H7 (cell line): ENCODE measurements at places on chromosomes 2 and 18.

GRCh38 chr18:55876254-55876653 lies 288.3 kb upstream of the TCF4 start:
- no peak for DNase-seq

- no peak for DNase-seq
These were observed 8.0 kb upstream of the CDK15 start for GRCh38 chr2:201798252-201798913.

DNA sequence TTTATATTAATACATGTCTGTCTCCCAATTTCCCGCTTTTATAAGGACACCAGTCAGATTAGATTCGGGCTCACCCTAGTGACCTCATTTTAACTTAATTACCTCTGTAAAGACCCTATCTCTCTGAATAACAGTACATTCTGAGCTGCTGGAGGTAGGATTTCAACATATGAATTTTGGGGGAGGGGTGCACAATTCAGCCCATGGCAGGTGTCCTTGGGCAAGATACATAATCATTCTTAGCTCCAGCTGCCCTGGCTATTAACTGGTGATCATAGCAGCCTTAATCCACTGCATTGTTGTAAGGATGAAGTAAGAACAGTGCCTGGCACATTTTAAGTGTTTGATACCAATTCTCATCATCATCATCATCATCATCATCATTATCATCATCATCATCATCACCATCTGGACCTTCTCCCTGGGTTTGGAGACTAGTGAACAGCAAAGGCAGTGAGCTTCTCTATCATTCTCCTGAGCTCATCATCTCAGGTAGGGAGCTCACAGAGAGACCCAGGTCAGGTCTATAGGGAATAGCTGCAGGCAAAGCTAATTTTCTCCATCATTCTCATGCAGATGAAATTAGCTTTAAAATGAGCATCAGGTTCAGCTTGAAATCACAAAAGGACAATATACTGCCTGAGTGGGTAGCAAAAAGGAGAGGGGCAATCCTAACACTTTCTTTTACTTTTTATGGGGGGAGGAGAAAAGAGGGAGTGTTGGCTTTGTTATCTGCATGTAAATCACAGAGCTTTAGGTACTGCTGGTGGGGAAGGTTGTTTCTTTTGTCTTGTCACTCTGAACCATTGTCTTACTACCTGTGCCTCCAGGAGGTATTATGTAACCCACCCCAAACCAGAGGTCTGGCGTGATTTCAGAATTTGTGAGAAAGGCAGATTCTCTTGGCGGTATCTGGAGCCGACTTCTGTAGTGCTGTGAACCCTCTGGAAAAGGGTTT lies 125.5 kb upstream of the SPRED2 start:
- DNase-seq: peak; percentile 61

DNA sequence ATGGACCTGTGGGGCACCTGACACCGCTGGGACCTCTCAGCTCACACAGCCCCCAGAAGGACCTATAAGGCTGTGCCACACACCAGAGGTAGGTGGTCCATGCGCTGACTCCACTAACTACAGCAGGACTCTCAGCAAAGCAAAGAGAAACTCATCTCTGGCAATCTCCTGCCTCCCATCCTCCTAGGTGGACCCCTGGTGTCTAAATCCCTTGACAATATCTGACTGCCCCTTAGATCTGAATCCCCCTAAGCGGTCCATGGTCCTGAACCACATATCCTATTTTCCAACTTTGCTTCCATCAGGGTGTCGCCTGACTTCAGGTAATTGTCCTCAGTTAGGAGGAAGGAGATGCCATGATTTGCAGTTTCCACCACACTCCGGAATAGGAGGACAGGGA lies 282.6 kb downstream of the MYT1L start:
- DNase-seq: no peak

DNA sequence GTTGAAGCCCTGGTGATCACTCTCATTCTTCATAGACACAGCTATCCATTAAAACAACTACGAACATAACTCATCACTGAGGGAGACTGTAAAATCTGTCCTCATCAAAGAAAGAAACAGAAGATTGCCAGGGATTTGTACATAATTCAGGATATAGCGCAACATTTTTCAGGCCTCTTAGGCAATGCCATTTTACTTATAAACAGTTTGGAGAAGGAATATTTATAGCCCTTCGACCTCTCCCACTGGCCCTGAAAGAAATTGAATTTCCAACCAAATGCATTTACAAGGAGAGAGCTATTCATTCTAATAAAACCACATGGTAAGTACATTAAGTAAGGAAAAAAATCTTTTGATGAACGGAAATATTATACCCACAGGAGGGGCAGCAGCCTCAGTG lies 295.0 kb downstream of the RAD51AP2 start:
- no peak for DNase-seq

DNA sequence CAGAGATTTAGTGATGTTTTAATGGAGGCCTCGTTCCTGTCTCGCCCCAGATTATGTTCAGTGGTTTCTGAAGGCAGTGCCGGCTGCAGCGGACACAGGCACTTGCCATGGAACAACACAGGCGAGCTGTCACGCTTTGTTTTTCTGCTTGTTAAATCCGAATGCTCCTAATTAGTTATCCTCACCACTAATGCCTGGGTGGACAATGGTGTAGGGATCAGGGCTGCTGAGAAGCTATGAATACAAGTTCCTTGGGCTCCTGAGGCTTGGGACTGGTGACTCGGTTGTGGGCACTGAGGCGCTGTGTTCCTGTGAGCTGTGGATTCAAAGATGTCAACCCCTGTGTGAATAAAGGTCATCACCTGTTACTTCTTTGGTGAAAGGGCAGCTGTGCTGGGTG lies 123.5 kb downstream of the PLEKHM3 start:
- no peak for DNase-seq
